ENCODE measurements at places on chromosomes 2 and 18.

DNA sequence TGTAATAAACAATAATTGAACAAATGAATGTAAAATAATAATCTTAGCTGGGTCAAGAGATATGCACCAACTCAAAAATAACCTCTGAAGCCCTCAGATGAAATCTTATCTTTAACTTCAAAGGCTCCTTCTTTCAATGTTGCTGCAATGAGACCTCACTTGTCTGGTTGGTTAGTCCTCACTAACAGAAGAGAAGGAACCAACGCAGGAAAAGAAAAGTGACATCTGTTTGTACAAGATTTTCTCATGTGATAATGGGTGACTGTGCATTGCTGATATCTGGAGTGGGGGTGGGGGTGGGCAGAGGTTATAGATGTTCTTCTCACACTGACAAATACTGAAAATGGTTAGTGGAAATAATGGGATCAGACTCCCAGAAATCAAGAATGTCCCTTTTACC is 2.6 kb downstream of the SCN7A start:
- H3K36me3 ChIP-seq: no peaks in the 10 kb centered on the region
- no peak for DNase-seq
- no peak overlapping the region for H3K27ac ChIP-seq
- no peaks in the 10 kb centered on the region for H3K27me3 ChIP-seq

- H3K4me1 ChIP-seq: no peaks in the 10 kb centered on the region
- no peaks in the 10 kb centered on the region for H3K27me3 ChIP-seq
- no peak for DNase-seq
- H3K36me3 ChIP-seq: no peaks in the 10 kb centered on the region
- no peak overlapping the region for H3K4me3 ChIP-seq
These were observed 20.2 kb downstream of the CHST9 start for GRCh38 chr18:27164905-27165304.

DNA sequence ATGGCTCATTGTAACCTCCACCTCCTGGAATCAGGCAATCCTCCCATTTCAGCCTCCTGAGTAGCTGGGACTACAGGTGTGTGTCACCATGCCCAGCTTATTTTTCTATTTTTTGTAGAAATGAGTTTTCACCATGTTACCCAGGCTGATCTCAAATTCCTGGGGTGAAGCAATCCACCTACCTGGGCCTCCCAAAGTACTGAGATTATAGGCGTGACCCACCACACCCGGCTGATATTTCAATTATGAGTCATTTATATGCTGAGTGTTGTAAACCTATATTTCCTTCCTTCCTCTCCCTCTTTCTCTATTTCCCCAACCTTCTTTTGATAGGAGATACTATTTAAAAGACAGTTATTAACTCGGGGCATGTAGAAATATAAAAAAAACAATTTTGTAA is 469.6 kb upstream of the ID2 start:
- H3K4me3 ChIP-seq: no peak overlapping the region
- no peak overlapping the region for H3K27ac ChIP-seq
- no peaks in the 10 kb centered on the region for H3K4me1 ChIP-seq
- DNase-seq: no peak

DNA sequence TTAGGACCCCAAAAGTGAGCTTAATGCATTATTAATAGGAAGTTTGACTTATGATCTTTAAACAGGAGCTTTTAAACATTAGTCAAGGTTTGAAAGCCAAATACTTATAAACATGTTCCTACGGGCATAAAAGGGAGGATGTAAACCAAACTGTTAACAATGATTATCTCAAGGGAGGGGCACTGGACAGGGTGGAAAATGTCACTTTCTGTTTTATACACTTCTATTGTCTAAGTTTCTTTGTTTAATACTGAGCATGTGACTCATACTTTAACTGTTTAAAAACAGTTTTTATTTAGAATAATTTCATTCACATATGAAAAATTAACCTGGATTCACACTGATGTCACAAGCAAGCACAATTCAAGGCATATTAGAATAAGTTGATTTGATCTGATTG is 18.3 kb upstream of the ITGA6 start:
- no peak overlapping the region for H3K4me3 ChIP-seq
- no peaks in the 10 kb centered on the region for H3K27me3 ChIP-seq
- no peaks in the 10 kb centered on the region for H3K4me1 ChIP-seq
- no peak for DNase-seq
- no peaks in the 10 kb centered on the region for H3K36me3 ChIP-seq

DNA sequence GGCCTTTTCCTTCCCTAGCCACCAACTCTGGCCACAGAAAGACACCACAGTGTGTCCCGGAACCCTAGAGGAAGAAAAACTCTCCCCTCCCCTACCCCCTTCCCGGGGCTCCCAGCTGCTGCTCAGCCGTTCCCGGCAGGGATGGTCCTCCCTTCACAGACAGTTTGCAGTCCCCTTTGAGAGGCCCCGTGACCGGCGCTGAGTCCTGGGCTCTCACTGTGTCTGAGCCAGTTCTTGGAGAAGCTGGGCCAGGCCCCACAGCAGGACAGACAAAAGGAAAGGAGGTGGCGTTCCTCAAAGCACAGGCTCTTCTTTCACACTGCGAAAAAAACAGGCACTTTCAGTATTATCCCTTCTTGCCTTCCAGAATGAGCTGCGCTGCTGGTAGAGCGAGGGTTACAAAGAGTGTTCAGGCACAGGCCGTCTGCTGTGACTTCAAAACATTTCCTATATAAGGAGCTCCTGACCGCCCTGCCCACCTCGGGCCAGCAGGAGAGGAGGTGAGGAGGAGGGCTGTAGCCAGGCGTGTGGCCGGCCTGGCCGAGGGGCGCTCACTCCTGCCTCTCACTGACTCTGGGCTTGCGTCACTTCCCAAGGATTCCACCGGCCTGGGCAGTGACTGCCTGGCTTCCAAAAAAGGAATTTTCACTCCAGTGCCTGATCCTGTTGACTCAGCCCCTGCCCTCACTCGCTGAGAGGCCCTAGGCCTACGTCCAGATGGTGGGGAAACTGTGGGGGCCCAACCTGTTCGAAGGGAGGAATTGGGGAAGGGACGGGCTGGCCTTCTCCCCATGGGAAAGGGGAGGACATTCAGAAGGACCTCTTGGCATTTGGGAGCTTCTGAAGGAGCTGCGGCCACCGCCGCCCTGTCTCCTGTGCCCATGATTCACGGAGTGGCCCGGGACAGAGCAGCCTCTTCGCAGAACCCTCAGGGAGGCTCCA is 24.9 kb downstream of the CIDEA start:
- H3K27me3 ChIP-seq: no peaks in the 10 kb centered on the region
- no peak overlapping the region for H3K4me3 ChIP-seq
- no peak for DNase-seq
- no peaks in the 10 kb centered on the region for H3K4me1 ChIP-seq
- no peaks in the 10 kb centered on the region for H3K36me3 ChIP-seq

Measured in A673 (cell line).